ENCODE measurements at places on chromosomes 3 and 15.
A peak's percentile ranks its signal among the peaks of the same experiment; 100 is the strongest.

GRCh38 chr15:40040770-40041169 is 1.8 kb upstream of the SRP14 start:
- no peak for DNase-seq

DNA sequence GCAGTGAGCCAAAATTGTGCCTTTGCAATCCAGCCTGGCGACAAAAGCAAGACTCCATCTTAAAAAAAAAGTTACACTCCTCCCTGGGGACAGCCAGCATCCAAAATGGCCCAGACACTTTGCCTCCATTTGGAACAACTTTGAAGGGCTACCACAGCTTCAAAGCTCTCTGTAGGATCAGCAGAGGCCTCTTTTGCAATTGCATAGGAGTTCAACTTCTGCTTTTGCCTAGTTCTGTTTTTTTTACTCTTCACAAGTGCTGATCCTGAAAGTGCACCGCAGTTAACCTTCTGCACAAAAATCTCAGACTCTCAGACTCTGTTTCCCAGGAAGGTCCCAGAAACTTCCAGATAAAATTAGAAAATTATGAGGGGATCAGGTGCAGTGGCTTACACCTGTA is 25.2 kb upstream of the SLC4A7 start:
- DNase-seq, result no peak

DNA sequence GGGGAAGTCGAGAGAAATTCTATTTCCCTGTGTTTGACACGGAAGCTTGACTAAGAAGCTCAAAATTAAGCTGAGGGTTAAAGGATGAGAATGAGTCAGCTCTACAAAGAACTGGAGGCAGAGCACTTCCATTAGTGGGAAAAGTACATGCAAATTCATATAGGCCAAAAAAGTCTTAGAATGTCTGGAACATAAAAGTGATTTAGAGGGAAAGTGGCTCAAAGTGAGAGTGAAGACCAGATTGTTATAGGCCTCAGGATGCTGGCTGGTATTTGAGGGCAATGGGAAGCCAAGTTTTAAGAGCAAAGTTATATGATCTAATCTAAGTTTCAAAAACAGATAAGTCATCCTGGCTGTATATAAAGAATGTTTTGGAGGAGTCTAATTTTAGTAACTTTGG is 857.3 kb downstream of the NAALADL2 start:
- no peak for DNase-seq

GRCh38 chr3:45332493-45332892 is 55.9 kb upstream of the LARS2 start:
- DNase-seq, result no peak

GRCh38 chr3:141812586-141812985 is 49.4 kb downstream of the GRK7 start:
- no peak for DNase-seq

GRCh38 chr3:101066711-101067129 is 73.5 kb upstream of the ABI3BP start:
- peak; percentile 29 for DNase-seq

GRCh38 chr3:111610612-111611054 is 15.5 kb upstream of the ZBED2 start:
- no peak for DNase-seq

DNA sequence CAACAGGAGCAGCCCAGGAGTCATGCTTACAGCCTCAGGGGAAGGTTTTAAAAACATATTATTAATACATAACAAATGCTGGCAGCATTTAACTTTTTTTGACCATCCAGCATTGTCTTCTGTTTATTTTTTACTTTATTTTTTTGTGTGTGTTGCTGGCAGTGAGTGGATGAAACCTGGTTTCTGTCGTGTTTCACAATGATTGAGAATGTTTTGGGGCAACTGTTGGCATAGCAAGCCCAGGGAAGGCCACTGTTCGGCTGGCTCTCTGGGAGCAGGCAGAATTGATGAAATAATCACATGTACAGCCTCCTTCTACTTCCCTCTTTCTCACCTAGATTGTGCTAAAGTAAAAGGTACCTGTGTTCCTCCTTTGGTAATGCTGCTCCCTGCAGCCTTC is 190.2 kb downstream of the NR1D2 start:
- no peak for DNase-seq

DNA sequence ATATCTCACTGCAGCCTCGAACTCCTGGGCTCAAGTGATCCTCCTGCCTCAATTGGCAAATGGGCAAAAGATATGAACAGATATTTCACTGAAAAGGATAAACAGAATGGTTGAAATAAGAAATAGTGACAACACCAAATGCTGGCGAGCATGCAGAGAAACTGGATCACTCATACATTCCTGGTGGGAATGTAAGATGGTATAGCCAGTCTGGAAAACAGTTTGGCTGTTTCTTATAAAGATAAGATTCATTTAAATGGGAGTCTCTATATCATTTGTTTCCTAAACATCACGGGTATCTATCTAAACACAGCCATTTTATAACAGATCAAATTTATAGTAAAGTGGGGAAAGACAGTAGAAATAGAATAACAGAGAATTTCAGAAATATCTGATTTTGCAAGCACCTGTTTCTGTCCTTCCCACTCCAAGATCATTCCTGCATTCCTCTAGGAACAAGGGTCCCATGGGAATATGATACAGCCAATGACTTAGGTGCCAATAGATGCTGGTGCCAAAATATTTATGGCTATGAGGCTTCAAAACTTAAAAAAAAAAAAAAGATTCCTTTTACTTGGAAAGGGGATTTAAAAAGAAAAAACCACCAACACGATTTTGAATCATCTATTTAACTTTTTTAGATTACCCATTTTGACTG is 9.9 kb upstream of the TFDP2 start:
- DNase-seq, result no peak

DNA sequence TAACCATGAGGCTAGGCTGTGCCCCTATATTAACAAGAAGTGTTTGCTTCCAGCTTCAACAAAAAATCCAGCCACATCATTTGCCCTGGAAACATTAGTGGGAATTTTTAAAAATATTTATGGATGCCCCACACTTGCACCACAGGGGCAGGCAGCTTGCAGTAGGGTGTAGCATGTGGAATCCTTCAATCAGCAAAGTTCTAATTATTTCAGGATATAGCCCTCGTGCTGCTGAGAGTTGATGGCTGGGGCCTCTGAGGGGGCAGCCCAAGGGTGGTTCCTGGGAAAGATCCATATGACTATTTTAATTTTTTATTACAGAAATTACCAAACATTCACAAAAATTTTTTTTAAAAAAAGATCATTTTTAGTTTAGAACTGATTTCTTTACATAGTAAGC is 35.1 kb upstream of the LMCD1 start:
- DNase-seq, result no peak

DNA sequence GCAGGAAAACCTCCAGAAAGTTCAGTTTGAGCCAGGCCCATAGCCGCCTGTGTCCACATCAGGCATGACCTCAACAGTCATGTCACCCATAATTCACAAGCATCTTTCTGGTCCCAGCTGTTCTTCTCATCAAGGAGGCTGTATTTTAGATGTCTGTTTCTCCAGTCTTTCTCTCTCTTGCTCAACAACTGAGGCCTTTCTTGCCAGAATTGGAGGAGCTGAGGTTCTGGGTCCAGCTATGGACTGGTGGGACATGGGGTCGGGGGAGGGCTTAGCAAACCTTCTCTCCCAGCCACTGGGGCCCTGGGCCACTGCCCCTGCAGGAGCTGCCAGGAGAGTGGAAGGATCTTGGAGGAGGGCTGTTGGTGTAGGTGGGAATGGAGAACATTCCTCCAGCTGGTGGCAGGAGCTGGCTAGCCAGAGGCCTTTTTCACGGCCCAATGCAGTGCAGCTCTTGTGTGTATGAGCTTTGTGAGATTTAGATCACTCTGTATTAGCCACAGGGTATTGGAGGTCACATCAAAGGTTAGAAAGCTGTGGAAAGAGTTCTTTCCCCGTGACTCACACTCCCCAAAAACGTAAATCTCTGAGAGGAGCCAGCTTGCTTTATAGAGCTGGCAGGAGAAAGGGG is 23.5 kb downstream of the MAGEF1 start:
- peak; percentile 53 for DNase-seq

GRCh38 chr3:42043099-42043813 is 47.9 kb upstream of the TRAK1 start:
- peak; percentile 79 for DNase-seq

- DNase-seq, result no peak
Measured at GRCh38 chr3:143152043-143152442, 32.5 kb downstream of the CHST2 start.

DNA sequence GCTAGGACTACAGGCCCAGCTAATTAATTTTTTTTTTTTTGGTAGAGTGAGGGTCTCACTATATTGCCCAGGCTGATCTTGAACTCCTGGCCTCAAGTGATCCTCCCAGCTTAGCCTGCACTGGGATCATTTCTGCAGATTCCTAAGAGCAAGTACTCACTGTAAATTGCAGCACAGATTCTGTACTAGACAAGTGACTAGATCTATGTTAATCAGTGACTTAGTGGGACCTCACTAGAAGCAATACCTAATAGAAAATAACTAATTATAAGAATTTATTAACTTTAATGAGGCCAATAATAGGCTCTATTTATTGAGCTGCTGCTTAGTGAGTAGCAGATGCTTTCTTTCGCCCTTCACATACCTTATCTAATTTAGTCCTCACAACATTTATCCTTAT is 10.6 kb upstream of the UTS2B start:
- no peak for DNase-seq

DNA sequence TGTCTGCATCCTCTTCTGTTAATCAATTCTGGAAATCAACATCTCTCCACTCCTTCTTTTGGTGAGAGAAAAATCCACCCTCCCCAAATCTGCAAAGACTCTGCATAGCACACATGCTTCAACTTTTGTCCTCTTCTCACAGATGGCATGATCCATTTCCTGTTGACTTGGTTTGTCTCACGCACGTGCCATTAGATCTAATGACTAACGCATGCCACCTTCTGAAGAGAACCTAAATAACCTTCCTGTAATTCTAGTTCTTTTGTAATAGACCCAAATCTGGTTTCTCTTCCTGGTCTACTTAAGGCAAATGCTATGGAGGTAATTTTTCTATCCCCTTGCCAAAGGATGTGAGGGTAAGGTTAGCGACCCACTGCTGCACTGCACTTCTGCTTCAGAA is 51.0 kb upstream of the ATOSA start:
- DNase-seq, result peak; percentile 51

DNA sequence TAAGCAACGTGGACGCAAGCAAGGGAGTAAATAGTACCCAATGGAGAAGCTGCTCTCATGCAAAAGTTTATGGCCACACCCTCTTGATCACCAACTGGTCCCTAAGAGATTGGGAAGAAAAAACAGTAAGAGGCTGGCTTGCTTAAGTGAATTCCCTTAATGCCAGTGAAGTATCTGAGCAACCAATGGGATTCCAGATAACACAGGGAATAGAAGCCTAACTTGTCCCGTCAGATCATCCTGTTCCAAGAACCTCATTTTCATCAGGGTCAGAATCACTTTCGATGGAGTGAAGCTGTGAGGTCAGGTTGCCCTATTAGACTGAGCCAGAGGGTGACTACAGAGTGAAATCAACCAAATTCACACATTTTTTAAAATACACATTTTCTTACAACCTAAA is 104.3 kb downstream of the CD47 start:
- DNase-seq, result no peak

GRCh38 chr15:78810362-78811123 is 721 bp downstream of the ADAMTS7 start:
- DNase-seq, result peak; percentile 22
